Skeletal muscle cell (primary cell): ENCODE measurements at places on chromosomes 1 and 21.

- DNase-seq = no peak
Observed at GRCh38 chr1:7302873-7303272, 468.2 kb upstream of the VAMP3 start.

GRCh38 chr1:222931023-222931422 lies 116.2 kb downstream of the DISP1 start:
- no peak for DNase-seq

GRCh38 chr1:19381261-19381660 lies 69.1 kb downstream of the SLC66A1 start:
- DNase-seq = no peak

DNA sequence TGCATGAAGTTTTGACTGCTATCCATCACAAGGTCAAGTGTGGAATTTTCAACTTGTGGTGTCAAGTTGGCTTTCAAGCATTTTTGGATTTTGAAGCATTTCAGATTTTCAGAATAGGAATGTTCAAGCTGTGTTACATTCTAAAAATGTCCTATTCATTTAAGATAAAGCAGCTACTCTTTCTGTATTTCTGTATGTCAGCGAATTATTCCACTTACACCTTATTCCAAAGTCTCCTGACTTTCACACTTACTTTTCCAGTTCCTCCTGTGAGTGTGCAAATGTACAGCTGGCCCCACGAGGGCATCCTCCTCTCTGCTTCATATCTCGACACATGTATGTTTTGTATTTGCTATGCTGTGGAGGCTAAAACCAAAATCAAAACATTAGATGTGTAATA lies 51.9 kb downstream of the RC3H1 start:
- DNase-seq = no peak

GRCh38 chr1:174118751-174119150 lies 40.6 kb upstream of the RABGAP1L start:
- no peak for DNase-seq

- no peak for DNase-seq
Observed at GRCh38 chr21:29176471-29177120, 46.2 kb downstream of the MAP3K7CL start.

GRCh38 chr21:32383812-32384211 lies 9.0 kb downstream of the URB1 start:
- DNase-seq = no peak

DNA sequence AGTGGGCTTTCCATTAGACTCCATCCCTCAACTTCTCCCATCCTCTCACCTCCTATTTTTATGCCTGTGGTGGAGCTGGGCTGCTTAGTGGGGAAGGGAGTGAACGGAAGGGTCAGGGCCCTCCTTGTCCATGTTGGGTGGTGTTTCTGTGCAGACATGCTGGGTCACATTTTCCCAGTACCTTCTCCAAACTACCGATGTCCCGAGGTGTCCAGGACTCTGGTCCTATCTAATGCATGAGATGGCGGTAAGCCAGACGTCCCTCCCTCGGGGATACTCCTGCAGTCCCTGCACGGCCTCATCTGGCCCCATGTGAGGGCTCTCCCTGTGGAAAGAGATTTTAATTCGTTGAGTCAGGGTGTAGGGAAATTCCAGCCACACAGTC lies 61.0 kb downstream of the OBSCN start:
- DNase-seq = no peak

DNA sequence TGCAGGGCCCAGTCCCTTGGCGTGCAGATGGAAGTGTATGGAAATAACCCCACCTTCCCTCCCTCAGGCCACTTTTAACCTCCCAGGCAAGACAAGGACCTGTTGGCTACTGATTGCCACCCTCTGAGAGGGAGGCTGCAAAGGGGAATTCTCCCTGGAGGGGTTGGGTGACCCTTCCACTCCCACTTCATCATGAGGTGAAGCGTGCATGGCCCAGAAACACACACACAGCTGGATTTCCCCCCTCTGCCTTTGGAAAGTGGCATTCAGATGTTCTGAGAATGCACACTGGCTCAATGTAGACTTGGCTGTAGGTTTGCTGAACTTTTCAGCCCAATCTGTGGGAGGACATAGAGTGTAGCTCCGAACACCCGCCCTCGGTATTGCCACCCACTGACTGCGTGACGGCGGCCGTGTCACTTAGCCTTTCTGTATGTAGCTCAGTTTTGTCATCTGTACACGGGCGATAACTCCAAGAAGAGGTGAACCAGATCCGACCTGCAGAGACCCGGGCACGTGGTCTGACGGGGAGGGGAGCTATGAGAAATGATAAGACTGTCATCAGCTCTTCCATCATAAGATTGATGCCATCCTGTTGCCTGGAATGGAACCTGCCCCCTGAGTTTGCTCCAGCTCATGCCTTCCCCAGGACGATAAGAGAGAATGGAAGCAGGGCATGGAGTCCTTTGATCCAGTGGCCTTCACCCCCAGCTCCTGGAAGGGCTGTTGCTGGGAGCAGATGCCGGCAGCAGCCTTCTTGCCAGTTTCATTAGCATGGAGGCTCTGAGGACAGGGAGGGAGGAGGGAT lies 19.3 kb downstream of the MIIP start:
- DNase-seq = no peak

DNA sequence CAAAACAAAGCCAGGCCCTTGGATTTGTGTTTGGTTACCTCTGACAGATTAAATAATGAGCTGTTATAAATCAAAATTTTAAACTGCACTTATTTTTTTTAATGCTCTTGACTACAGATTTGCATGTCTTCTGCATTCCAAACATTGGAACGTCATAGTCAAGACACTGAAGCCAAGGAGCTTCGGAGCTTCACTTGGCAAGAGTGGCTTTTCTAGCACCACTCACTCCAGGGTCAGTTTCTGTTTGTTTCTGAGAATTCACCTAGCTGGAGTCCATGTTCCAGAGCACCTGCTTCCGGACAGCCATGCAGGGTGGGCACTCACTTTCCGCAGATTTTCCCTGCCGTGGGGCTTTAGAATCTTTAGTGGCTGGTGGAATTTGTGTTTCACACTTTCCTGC lies 202.9 kb downstream of the ZP4 start:
- DNase-seq = no peak

GRCh38 chr21:30758306-30758705 lies 3.1 kb upstream of the KRTAP21-1 start:
- no peak for DNase-seq

- DNase-seq = no peak
Observed at GRCh38 chr1:220690140-220691052, at the start of gene C1orf115. TSS of gene C1orf115 (plus strand) at chr1:220690363. CDS start at chr1:220690403, 40 bp downstream.

GRCh38 chr1:201346337-201346939 lies 31.0 kb downstream of the TNNT2 start:
- peak; percentile 5 for DNase-seq

GRCh38 chr1:84168783-84169182 lies 24.7 kb downstream of the PRKACB start:
- DNase-seq = no peak

- DNase-seq = peak; percentile 89
Observed at GRCh38 chr1:157968946-157969345, 24.5 kb upstream of the KIRREL1 start.

DNA sequence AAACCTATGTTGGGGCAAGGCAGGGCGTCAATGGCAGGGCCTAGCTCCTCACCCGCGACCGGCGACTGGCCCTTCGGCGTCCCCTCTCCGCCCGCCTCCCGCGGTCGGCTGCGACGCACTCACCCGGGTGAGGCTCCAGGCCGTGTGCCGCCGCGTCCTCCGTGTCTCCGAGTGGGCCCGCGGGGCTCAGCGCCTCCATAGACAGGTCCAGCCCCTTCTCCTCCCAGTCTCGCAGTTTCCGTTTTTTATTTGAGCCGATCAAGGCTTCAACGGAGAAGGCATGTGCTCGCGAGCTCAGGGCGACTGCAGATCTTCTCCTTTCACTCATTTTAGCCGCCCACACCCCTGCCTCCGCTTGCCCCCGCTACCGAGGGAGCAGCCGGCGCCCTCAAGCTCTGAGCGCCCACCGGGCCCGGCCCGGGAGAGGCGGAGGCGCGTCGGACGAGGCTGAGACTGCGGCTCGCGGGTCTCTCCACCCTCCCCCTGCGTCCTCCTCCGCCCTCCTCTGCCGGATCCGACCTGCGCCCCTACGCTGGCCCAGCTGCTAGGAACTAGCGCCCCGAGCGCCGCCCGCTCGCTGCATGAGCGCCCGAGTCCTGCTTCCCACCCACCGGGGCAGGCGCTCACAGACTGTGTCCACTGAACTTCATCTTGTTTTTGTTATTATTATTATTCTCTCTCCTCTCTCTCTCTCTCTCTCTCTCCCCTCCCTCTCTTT lies 516 bp downstream of the TBX15 start:
- DNase-seq = no peak

DNA sequence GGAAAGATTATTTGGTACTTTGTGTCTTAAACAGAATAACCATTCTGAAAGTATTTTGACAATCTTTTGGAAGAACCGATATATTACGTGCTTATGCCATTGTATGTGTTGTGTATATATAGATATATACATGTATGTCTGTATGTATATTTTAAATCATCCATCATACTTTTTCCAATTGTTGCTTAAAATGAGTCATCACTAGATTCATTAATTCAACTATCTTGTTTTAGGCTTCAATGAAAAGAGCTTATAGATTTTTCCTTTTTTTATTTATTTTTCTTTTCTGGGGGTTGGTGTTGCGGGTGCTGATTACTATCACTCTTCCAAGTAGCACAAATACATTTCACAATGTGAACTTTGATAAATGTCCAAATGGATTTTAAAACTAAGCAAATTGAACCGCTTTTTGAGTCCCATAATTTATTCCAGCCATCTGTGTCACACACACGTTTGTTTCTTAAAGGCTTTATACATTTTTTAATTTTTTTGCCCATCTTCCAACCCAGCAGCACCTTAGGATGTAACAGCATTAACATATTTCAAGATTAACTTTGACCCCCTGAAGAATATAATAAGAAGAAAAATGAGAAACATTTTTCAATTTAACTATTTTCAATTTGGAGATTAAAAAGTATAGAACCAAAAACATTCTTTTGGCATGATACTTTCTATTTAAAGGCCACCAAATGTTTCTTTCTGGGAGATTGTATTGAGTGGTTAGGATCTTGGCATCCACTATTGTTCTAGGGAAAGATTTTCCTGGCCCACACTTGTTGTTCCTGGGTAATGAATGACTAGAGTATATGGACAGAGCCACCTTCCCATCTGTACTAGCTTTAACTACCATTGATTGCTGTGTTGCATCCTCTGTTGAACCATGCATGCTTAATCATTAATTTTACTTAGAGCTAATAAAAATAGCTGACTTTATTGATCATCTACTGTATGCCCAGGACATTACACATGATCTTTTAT lies 9.3 kb upstream of the DPYD start:
- DNase-seq = no peak

DNA sequence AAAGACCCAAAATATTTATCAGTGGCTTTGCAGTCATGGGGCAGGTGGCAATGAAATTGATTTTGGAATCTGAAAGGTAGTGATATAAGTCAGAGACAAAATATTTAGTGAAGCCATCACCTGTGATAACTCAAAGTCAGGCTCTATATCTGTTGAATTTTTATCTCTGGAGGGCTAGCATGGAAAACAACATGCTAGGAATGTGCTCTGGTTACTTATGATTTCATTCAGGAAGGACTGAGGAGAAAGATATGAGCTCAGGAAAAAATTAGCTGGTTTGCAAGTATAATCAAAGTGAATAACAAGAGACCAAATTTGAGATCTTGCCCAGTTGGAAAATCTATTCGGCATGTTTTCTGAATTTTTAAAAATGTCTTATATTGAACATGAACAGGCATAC lies 364.6 kb upstream of the LRRC7 start:
- DNase-seq = no peak

GRCh38 chr1:247373721-247374141 lies 42.1 kb upstream of the ZNF496 start:
- no peak for DNase-seq

- no peak for DNase-seq
Observed at GRCh38 chr1:11227106-11228077, 35.0 kb downstream of the MTOR start.

DNA sequence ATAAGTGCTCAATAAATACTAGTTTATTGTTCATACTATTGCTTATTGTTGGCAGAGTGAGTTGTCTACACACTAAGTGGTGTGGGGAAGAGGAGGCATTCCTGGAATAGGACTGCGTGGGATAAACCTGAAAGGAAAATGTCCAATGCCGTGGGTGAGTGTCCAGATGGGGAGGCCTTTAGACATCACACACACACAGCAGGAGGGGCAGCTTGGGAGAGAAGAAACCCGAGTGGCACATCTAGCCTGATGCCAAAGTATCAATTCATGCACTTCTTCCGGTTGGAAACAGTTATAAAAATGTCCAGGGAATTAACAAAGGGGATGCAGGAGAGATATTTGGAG lies 27.3 kb downstream of the CCN1 start:
- no peak for DNase-seq

- DNase-seq = no peak
Observed at GRCh38 chr21:45084121-45084520, 9.7 kb downstream of the ADARB1 start.

- DNase-seq = no peak
Observed at GRCh38 chr1:8094481-8095241, 68.6 kb upstream of the ERRFI1 start.

- no peak for DNase-seq
Observed at GRCh38 chr1:106396020-106396419, 660.5 kb upstream of the PRMT6 start.

- no peak for DNase-seq
Observed at GRCh38 chr1:185139246-185139645, 17.5 kb downstream of the TRMT1L start.

DNA sequence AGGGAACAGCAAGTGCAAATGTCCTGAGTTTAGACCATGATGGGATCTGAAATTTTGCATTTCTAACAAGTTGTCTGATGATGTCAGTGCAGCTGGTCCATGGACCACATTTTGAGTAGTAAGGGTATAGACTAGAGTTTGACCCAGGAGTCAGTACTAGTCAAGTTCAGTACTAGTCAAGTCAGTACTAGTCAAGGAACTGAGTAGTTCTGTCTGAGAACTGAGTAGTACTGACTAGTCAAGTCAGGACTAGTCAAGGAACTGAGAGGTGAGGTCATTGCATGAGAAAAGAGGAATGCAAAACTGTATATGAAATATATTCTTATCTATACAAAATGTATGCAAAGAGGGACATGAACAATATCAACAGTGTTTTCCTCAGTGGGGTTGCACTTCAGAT lies 34.1 kb downstream of the TSEN15 start:
- DNase-seq = no peak

- DNase-seq = no peak
Observed at GRCh38 chr1:41171266-41171874, 70.7 kb downstream of the SCMH1 start.

DNA sequence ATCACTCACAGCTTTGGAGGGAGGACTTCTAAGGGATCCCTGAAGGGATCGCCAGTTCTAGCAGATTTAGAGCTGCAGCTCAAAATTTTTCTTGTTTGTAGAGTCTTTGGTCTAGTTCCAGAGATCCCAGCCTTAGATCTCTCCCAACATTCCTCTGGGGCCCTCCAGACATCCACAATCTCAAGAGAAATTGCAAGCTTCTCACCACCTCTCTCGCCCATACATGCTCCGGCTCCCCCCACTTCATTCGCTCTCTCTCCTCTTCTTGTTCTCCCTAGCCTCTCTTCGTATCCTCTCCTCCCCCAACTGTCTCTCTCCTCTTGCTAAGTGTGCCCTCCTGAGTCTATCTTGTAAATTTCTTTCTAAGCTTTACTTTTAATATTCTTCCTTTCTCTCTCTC lies 15.1 kb upstream of the TUT4 start:
- DNase-seq = no peak
